ENCODE measurements at places on chromosomes 2 and 18.

- DNase-seq: no peak
Measured at GRCh38 chr2:196415384-196415783, 224.1 kb upstream of the CCDC150 start.

DNA sequence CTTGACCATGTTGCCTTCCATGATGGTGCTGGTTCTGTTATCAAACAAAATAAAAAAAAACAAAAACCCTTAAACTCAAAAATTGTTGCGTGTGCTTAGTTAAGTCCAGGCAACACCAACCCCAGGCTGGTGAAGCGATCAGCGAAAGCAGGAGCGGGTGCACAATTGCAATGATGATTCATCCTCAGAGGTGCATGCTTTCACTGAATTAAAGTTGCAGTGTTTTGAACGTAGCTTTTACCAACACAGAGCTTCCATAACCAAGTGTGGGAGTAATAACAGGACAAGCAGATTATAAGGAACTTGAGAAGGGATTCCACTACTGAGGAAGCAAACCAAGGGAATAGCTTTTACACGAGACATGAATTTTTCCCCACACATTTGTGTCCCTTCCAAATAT lies 39.7 kb upstream of the RAPH1 start:
- DNase-seq: no peak

- DNase-seq: no peak
Measured at GRCh38 chr2:106336737-106337136, 131.5 kb downstream of the RGPD3 start.

- DNase-seq: no peak
Measured at GRCh38 chr2:117571590-117572349, 242.7 kb upstream of the DDX18 start.

DNA sequence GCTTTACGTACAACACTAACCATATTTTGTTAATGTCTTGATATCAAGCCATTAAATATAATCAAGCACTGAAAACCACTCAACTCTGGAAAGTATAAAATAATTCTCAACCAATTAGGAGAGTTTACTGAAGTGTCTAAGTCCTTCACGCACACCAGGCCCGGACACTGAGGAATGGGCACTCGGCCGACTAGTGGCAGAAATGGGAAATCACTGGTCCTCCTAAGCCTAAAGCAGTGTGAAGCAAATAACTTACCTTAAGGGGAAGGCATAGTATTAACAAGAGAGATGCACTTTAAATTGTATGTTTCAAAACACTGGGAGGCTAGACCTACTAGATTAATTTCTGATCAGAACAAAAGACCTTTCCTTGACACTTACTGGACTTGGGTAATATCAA lies 45.7 kb downstream of the FAM210A start:
- DNase-seq: peak; percentile 61
